Activated CD4-positive, alpha-beta memory T cell treated with anti-CD3 and anti-CD28 coated beads, Interleukin-2, amount 10 ng/mL, durations not matched to agents 7 days and 5 days (primary cell): ENCODE measurements at places on chromosomes 13 and 19. TPM values are rescaled to one million over a fixed set of nuclear protein-coding genes. Genes with fewer than 3 reads are reported as not detected.

GRCh38 chr13:26971990-26972887 is 199.4 kb downstream of the USP12 start:
- DNase-seq = peak; percentile 33

DNA sequence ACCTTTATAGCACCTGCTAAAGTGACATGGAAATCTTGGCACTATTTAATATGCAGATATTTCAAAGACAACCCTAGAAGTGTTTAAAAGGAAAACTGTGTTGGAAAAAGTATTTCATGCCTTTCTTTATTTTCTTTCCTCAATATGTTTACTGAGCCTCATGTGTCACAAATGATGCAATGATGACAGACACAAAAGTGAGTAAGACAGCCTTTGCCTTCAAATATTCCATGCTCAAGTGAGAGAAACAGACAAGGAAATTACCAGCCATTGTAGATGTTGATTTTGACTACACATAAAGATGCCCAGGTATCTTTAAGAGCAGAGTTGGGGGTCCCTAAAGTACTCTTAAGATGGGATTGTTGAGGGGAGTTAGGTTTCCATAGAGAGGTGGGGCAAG is 48.0 kb upstream of the TPP2 start:
- no peak for DNase-seq

- DNase-seq = no peak
Observed at GRCh38 chr19:17529239-17530158, 18.1 kb downstream of the PGLS start.

DNA sequence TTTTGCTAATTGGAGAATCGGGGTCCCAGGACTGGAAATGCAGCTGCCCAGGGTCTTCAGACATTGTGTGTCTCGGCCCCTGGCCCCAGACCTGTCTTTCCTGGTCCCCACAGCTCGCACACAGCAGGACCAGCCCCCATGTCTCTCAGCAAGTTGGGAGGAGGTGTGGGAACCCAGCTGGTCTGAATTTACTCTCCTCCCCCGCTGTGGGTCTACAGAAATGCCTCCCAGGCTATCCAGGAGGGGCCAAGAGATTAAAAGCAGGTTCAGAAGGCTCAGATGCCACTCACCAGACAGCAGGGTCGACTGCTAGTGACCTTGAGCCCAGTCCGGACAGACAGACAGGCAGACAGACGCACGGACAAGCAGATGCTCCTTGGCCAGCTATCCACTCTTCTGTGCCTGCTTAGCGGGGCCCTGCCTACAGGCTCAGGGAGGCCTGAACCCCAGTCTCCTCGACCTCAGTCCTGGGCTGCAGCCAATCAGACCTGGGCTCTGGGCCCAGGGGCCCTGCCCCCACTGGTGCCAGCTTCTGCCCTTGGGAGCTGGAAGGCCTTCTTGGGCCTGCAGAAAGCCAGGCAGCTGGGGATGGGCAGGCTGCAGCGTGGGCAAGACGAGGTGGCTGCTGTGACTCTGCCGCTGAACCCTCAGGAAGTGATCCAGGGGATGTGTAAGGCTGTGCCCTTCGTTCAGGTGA is at the start of gene DAND5:
TSS of gene DAND5 (plus strand) at position 285 of the 697 bp plus-strand sequence. CDS start at position 370, 85 bp downstream.
- DNase-seq = no peak

GRCh38 chr13:113186061-113186900 is 22.2 kb downstream of the PCID2 start:
- no peak for DNase-seq

The CCDC122 gene
- total RNA-seq = 0.73 TPM

DNA sequence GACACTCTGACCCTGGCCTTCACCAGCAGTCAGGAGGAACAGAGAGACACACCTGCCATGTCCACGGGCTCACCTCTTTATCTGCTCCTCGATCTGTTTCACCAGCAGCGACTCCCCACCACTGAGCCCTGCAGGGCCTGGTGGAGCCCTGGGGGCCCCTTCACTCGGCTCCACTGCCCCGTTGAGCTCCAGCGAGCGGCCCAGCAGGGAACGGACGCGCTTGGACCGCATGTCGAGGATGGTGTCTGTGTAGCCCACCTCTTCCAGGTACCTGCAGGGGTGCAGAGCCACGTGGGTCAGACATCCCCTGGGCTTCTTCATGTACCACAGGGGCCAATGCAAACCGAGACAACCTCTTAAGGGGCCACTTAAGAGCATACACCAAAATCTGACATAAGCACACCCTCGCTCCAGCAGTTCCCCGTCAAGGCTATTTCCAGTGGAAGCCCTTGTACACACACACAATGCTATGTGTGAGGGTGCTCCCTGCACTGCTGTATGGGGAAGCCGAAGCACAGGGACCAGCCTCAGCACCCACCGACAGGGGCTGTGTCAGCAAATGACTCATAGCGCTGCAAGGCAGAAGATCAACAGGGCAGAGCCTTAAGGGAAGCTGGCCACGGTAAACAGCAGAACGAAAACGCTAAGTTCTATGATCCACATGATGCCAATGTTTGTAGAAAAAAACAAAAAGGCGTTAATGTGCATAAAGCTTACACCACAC is 12.7 kb upstream of the FKRP start:
- DNase-seq = no peak
